Karpas-422 (cell line): ENCODE measurements at places on chromosomes 5 and 9.

- DNase-seq, result peak; percentile 85
Measured at GRCh38 chr9:131762356-131762932, 22.6 kb upstream of the RAPGEF1 start.

DNA sequence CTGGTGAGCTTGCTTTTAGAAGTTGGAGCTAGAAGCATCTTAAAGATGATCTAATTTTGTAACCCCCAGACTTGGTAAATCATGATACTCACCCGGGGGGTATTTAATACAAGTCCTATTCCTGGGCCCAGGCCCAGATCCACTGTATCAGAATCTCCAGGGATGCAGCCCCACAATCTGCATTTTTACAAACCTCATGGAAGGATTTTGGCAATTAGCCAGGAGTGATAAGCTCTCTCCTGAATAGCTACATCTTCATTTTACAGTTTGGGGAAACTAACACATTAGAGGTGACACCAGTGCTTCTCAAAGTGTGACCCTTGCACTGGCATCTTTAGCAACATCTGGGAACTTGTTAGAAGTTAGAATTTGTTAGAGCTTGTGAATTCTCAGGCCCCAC is 31.2 kb upstream of the OTP start:
- no peak for DNase-seq

GRCh38 chr9:138064547-138064946 is 187.0 kb downstream of the CACNA1B start:
- no peak for DNase-seq

DNA sequence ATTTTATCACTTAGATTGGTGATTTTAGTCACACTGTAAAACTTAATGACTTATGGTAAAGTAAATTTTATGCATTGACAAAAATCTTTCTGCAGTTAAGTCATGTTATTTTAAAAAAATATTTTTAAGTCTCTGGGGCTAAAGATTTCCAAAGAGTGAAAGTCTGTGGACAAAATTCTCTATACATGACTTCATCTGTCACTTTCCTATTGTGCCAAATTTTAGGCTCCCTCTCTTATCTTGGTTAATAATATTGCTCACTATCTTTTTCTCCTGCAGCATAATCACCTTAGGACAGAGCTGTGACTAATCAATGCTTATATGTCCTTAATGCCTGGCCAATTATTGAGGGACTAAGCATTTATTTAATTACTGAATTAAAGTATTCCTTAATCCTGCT is 15.2 kb downstream of the LURAP1L start:
- DNase-seq, result no peak

DNA sequence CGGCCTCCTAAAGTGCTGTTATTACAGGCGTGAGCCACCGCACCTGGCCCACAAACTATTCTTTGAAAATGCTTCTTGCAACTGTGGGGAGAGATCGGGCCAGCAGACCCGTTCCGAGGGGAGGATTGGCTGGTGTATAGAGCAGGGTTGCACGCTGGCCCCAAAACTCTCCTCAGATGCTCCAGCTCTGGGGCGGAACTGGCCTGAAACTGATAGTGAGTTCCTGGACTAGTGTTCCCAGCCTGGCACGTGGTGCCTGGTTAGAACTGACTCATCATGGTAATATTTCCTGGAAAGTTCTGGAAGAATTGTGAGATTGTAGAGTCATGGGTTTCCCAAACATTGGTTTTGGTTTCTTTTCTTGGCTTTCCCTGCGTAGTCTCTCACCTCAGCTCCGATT is 120.5 kb downstream of the FBXL7 start:
- no peak for DNase-seq

DNA sequence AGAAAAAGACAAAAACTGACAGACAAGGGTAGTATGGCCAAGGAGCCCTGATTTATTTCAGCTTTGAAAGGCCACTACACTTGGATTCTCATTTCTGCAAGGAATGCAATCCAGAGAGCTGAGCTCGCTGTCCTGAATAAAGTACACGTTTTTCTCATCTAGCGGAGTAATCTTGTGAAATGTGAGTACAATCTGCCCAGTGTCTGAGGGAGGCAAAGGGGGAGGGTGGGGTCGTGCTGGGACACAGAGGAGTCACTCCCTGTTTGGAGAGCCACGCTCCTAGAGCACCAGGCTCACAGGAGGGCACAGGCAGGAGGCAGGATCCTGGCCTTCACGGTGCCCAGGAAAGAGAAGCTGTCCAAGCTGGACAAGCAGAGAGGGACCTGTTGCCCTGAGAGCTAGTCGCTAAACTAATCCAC is 51.0 kb upstream of the IFNK start:
- DNase-seq, result no peak

DNA sequence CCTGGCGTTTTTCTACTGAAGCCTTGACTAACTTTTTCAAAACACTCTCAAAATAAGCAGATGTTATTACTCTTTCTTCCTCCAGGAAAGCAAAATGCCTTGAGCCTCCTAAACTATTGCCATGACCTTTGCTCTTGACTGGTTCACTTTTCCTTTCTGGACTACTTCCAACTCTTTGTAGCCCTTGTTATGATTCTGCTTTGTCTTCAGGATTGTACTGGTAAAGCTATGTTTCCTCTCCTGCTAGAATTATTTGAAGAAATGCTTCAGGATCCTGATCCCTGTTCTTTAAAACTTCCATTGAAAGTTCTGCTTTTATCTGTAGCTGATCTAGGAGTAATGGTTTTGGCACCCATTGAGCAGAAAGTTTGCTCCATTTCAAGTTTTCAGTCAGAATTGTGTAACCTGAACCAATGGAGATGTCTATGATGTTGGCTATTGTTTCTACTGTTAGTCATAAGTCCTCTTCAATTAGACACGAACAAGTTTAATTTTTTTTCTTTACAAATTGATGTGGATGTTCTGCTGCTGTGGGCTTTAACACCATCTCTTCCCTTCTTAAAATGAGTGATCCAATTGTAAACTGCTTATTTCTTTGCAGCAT is 1356.4 kb downstream of the EFNA5 start:
- DNase-seq, result no peak

DNA sequence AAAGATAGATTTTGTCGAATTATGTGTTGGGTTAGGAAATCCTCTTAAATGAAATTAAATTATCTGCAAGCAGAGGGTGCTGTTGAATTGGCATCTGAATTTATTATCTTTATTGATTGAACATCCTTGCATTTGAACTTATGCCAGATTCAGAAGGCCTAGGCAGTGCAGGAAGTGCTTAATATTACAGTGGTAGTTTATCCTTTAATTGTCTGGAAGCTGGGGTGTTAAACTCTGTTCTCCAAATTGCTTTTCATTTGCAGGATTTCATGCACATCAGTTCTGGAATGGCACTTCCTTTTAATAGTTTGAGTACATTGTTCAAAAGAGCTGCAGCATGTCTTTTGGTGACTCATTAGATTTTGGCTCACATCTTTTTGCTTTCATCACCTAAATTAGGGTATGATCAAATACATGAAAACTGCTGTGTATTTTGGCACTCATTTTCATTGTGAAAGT is 186.3 kb downstream of the KDM4C start:
- peak; percentile 46 for DNase-seq

- DNase-seq, result no peak
Measured at GRCh38 chr5:102762562-102763227, 7.6 kb downstream of the PAM start.
